ENCODE measurements at places on chromosomes 1 and 21.

GRCh38 chr1:83625646-83626045 lies 373.3 kb downstream of the TTLL7 start:
- no peak for DNase-seq

- no peak for DNase-seq
Measured at GRCh38 chr21:32410916-32411315, 1.6 kb upstream of the EVA1C start.

GRCh38 chr1:208448425-208448824 lies 204.2 kb upstream of the PLXNA2 start:
- no peak for DNase-seq

- DNase-seq = peak; percentile 85
Measured at GRCh38 chr1:110477041-110477440, 26.1 kb downstream of the PROK1 start.

GRCh38 chr1:31300193-31300592 lies 3.4 kb downstream of the ZCCHC17 start:
- no peak for DNase-seq

DNA sequence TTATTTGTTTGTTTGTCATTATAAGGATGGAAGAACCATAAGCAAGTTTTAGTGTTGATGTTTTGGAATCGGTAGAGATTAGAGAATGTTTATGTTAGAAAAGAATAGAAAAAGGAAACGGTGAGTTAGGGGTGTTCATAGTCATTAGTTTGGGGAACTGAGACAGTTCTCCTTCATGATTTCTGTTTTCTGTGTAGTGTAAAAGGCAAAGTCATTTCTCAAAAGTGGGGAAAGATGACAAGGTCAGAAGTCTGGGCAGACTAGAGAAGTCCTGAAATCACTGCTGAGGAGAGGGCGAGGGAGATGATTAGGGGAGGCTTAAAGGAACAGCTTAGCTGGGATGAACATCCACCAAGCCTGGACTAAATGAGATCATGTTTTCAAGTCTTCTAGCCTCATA lies 498.9 kb downstream of the TTLL7 start:
- DNase-seq = no peak

- DNase-seq = no peak
Measured at GRCh38 chr1:207072233-207072632, 16.4 kb upstream of the C4BPB start.

DNA sequence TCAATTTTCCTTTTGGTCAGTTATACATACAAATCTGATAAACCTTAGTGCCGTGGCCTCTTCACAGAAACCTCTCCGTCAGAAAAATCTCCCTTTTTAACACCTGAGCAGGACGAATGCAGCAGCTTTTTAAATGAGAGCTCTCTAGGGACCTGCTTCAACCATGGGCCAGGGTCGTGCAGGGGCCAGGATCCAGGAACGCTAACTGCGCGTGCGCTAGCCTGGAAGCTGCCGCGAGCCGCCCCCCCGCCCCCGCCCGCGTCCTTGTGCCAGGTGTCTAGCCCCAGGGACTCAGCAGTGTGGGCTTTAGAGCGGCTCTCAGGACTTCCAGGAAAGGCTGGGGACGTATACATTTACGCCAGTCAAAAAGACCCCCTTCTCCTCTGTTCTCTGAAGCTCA lies 136.8 kb upstream of the FMN2 start:
- no peak for DNase-seq

DNA sequence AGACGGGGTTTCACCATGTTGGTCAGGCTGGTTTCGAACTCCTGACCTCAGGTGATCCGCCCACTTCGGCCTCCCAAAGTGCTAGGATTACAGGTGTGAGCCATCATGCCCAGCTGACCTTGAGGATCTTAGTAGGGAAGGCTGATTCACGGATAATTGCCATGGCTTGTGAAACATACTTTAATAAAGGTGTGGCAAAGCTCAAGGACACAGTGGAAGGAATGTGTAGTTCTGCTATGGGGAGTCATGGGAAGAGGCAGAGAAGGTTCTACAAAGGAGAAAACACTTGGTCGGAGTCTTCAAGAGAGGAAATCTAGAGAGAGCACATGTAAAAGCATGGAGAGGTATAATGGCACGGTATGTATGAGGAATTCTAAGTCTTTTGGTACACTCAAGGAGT lies 12.7 kb upstream of the PTCH2 start:
- DNase-seq = peak; percentile 59

DNA sequence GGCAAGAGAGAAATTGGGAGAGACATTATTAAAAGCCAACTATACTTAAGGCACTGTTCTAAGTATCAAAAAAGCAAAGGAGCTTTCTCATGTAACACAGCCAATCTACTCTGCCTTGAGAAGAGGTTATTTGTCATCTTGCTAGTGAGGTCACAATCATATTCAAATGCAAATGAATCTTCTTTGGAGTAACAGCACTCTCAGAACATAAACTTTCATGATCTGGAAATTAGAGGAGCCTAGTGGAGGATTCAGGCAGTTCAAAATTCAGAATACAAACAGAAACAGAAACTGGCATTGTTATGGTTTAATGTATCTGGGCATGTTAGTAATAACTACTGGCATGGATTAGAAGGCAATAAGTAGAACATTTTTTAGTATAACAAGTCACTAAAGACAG lies 57.4 kb downstream of the ARID4B start:
- no peak for DNase-seq

DNA sequence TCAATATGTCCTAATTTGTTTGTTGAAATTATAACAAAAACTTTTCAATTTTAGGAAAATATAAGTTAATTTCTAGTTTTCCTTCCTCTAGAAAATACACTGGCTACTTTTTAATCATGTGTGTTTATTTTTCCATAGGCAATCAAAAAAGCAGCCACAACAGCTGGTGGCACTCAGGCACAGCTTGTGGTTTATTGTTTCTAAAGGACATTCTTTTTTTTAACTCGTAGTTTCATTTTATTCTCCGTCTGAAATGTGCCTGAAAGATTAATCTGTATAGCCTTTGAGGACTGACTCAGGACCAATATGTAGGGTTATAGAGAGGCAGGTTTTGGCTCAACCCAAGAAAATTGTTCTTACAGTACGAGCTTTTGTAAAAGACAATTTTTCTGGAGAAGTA lies 20.7 kb upstream of the STX12 start:
- DNase-seq = no peak

GRCh38 chr1:111481387-111482221 lies 7.8 kb downstream of the C1orf162 start:
- peak; percentile 69 for DNase-seq

DNA sequence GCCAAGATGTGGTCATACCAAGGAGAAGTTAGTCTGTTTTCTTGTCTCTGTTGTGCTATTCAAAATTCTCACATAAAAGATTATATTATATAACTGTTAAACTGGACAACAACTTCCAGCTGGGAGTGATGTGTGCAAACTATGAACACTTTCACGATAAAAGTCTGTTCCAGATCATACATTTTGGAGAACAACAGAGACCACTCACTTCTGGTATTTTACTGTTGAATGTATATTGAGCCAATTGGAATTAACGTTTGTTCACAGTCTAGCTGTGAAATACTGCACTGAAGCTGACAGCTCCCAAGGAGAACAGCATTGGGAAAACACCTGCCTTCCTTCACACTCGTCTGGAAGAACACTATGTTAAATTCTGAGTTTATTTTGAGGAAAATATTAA lies 860 bp upstream of the SHCBP1L start:
- no peak for DNase-seq

- DNase-seq = no peak
Measured at GRCh38 chr21:36654324-36654723, 44.6 kb upstream of the SIM2 start.

DNA sequence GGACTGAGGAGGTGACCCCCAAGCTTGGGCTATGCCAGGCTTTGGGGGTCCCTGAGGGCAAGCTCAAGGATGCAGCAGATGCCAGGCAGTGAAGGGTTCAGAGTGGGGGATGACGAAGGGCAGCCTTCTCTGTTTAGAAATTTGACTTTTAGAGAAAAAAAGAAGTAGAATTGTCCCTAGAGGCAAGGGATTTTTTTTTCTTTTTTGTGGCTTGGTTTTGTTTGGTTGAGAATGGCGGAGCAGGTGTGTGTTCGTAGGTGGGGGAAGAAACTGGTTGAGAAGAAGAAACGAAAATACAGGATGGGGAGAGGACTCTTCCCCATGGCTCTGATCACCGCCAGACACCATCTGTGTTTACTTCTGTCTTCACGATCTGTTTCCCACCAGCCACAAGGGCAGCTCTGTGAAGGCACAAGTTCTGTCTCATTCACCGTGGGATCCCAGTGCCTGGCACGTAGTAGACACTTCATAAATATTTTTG lies 8.2 kb downstream of the PLA2G5 start:
- DNase-seq = no peak

DNA sequence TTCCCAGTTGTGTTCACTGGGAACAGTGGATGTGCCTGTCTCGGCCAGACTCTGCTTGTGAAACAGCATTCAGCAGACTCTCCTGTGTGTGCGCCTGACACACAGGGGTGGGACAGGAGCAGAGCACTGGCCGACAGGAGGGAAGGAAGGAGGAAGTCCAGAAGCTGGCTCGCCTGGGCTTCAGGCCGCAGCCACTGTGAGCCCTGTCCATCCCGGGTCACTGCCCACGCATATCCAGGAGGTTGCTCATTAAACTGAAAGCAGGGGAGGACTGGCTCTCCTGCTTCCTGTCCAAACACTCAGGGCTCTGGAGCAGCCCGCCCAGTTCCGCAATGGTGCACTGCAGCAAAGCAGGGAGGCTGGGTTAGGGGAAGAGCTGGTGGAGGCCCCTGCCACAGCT lies 218.7 kb upstream of the VAMP3 start:
- DNase-seq = no peak

DNA sequence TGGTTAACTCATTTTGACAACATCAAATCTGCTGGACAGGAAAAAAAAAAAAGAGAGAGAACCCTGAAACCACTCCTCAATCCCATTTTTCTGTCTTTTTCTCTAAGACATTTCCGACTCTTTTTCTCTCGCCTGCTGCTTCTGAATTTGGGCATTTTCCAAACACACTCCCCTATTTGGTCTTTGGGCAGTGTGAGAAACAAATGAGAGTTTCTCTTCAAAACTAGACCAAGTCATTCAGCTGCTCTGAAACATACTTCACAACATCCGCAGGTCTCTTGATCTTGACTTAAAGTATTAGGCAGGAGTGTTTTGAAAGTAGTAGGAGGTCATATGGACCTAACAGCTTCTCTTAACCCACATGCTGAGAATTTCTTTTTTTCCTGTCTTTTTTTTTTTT lies 364.8 kb upstream of the ESRRG start:
- no peak for DNase-seq

DNA sequence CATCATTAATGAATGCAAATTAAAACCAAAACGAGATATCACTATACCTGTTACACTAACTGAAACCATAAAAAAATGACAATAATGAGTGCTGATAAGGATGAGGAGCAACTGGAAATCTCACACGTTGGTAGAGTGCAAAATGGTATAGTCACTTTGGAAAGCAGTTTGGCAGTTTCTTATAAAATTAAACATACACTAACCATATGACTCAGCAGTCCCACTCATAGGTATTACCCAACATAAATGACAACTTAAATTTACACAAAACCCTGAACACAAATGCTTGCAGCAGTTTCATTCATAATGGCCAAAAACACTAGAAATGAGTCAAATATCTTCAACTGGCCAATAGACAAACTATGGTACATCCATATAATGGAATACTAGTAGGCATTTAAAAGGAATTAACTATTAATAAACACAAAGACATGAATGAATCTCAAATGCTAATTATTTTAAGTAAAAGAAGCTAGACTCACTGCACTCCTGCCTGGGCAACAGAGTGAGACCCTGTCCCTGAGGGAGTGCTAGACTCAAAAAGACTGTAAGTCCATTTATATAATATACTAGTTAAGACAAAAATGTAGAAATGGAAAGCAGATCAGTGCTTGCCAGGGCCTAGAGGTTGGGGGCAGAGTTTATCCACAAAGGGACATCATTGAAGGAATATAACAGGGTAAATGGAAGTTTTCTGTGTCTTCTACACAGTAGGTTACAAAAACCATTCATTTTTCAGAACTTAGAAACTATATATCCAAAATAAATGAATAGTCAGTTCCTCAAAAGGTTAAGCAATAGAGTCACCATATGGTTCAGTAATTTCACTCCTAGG lies 77.4 kb downstream of the EIF4G3 start:
- peak; percentile 14 for DNase-seq

- DNase-seq = no peak
Measured at GRCh38 chr1:21879928-21880618, 57.0 kb downstream of the HSPG2 start.

DNA sequence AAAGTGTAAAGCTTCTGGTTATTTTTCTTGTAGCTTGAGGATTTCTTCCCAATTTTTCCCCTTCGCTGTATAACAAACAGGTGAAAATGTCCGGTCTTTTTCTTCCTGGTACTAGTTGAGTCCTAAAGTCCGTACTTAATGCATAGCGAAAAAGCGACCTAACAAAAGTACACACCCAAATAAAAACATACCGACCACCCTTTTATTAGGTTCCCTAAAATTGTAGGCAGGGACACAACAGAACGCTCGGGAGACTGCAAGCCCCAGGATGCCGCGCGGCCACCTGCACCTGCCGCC lies 281 bp upstream of the BTF3L4 start:
- no peak for DNase-seq

GRCh38 chr1:32592943-32593342 lies 53.7 kb downstream of the ZBTB8A start:
- no peak for DNase-seq

DNA sequence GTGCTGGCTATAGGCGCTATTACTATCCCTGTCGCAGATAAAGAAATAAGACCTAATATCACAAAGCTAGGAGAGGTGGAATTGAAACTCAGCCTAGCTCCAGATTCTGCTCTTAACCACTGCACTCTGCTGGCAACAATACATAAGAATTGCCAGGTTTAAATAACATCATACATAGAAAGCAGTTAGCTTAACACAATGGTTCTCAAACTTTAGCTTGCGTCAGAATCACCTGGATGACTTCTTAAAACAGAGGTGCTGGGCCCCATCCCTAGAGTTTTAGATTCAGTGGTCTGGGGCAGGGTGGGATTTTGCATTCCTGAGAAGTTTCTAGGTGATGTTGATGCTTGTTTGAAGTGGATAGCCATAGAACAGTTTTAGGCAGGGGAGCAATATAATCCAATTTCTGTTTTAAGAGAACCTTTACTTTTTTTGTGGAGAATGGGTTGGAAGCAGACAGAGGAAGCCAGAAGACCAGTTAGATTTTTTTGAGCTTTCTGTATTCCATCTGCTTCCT lies 1.1 kb upstream of the POMGNT1 start:
- no peak for DNase-seq

GRCh38 chr1:156805766-156806511 lies 10.7 kb downstream of the SH2D2A start:
- DNase-seq = no peak

- peak; percentile 57 for DNase-seq
Measured at GRCh38 chr1:186735463-186735862, 55.2 kb upstream of the PTGS2 start.

DNA sequence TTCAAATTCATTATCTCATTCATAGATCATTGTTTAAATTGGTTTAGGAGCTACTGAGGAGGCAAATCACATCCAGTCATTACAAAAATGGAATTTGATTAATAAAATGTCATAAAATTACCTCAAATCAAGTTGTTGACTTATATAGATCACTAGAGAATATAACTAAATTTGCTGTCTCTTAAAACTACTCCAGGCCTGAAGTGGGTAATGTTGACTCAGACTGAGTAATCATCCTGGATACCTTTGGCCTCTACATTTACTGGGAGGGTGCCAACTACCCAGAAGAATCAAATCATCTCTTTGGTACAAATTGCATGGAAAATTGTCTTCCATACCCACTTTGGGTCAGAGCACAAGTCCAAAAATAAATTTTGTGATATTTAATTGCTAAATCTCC lies 191.2 kb upstream of the GREM2 start:
- DNase-seq = peak; percentile 86

Measured in RWPE1 (cell line).